Tibial nerve (tissue), 4 donors: ENCODE measurements at places on chromosomes 16 and 17. TPM values are rescaled to one million over a fixed set of nuclear protein-coding genes. Genes with fewer than 3 reads are reported as not detected.

The SYT17 gene
- total RNA-seq: 8.1 TPM

DNA sequence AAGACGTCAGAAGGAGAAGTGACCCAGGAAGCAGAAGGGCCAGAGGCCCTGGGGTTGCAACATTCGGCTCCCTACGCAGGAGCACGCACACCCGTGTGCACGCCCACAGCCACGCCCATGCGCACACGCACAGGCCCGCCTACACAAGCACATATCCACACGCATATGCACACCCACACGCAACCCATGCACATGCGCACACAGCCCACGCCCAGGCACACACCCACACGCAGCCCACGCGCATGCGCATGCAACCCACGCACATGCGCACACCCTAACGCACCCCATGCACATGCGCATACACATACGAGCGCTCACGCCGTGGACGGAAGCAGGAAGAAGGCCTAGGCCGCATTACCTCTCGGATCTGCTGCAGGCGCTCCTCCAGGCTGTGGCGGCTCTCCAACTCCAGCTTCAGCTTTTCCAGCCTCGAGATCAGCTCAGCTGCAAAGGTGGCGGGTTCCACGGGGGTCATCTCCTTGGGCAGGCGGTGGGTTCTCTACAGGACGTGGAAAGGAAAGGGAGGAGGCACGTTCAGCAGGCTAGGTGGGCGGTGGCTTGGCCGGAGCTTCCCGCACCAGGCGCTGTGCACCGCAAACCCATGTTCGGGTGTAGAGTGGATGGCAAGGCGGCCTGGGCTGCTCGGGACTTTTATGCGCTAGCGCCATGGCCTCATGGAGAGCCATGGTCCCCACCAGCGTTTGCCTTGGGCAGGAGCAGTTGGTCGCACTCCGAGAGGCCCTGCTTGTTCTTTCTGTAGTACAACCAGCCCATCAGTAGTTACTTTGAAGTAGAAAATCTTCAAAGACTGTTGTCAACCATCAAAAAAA is 23.4 kb downstream of the AXIN2 start:
- no peak for DNase-seq
- H3K27ac ChIP-seq: no peak overlapping the region
- peaks cover 71% of the 10 kb centered on the region for H3K36me3 ChIP-seq
- H3K4me1 ChIP-seq: no peaks in the 10 kb centered on the region

DNA sequence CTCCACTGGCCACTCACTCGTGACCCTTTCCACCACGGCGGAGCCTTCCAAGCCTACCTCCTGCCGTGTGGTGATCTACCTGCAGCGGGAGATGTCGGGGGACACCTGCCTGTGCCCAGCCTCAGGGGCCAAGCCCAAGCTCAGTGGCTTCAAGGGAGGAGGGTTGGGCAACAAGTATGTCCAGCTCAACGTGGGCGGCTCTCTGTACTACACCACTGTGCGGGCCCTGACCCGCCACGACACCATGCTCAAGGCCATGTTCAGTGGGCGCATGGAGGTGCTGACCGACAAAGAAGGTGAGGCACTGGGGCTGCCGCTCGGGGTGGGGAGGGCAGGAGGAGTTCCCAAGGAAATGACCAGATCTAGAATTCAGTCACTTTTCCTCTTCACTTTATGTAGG is 3.9 kb downstream of the TNFAIP1 start:
- H3K4me3 ChIP-seq: no peak overlapping the region
- H3K27me3 ChIP-seq: no peaks in the 10 kb centered on the region
- no peak for DNase-seq
- H3K27ac ChIP-seq: no peak overlapping the region
- peaks cover 60% of the 10 kb centered on the region for H3K36me3 ChIP-seq

The RPL13 gene
- 6,364 TPM for total RNA-seq

DNA sequence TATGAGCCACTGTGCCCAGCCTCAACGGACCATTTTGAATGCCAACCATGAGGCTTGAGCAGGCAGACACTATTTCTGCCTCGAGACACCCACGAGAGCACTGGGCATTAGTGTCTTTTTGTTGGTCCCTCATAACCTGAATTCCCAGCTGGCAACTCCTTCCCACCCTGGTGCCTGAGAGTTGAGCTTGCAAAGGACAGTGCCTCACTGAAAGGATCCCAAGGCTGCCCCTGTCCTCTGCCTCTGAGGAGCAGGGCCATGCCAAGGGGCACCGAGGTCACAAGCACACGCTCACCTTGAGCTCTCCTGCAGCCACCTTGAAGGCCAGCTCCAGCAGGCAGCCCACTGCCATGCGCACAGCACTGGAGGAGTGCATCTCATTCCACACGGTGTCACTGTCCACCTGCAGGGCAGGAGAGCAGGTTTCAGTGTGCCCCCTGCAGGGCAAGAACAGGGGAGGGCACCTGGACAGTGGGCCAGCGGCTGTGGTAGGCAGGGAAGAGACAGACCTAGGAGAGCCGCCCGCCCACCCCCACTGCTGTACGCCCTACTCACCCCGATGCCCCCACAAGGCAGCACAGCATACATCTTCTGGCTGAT is 12.8 kb downstream of the G6PC3 start:
- H3K27ac ChIP-seq: no peak overlapping the region
- no peaks in the 10 kb centered on the region for H3K27me3 ChIP-seq
- no peak for DNase-seq
- peaks cover 16% of the 10 kb centered on the region for H3K4me1 ChIP-seq

The ABCC11 gene
- not detected for total RNA-seq

The TEX14 gene
- not detected for total RNA-seq

- H3K4me1 ChIP-seq: no peaks in the 10 kb centered on the region
- peak overlapping the region; percentile 17 for H3K27ac ChIP-seq
- H3K4me3 ChIP-seq: no peak overlapping the region
- H3K36me3 ChIP-seq: peaks cover 36% of the 10 kb centered on the region
Observed at GRCh38 chr16:11677959-11678881, 10.0 kb downstream of the SNN start.

GRCh38 chr16:51839727-51840462 is 688.8 kb upstream of the SALL1 start:
- DNase-seq: no peak
- H3K27me3 ChIP-seq: no peaks in the 10 kb centered on the region
- H3K27ac ChIP-seq: no peak overlapping the region
- H3K4me3 ChIP-seq: no peak overlapping the region
- no peaks in the 10 kb centered on the region for H3K4me1 ChIP-seq
